Central memory CD4-positive, alpha-beta T cell (primary cell): ENCODE measurements at places on chromosomes 2 and 18.

DNA sequence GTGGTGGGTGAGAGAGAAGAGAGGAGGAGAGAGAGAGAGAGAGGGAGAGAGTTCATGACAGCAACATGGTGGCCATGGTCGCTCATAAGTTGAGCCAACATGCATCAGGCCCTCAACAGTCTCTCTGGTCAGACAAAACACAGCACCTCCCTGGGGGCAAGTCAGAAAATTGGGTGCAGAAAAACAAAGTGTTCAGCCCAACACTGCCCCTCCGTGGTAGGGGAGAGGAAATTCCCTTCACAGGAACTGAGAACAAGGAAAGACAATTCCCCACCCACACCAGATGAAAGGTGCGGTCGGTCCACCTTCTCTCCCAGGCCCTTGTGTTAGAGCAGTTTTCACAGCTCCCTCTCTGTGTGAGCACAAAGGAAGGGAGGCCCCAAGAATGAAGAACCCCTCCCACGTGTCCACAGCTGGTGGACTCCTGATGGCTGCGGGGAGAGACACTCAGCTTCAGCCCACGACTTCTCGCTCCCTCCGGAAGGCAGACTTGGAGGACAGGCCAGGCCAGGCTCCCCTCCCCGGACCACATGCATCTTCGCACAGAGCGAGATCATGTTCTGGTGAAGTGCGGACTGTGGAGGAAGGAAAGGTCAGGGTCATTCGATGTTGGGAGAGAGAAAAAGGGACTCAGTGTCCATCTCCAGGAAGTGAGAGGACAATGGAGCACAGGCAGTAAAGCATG is 181.7 kb downstream of the ANAPC1 start:
- DNase-seq, result peak; percentile 21

DNA sequence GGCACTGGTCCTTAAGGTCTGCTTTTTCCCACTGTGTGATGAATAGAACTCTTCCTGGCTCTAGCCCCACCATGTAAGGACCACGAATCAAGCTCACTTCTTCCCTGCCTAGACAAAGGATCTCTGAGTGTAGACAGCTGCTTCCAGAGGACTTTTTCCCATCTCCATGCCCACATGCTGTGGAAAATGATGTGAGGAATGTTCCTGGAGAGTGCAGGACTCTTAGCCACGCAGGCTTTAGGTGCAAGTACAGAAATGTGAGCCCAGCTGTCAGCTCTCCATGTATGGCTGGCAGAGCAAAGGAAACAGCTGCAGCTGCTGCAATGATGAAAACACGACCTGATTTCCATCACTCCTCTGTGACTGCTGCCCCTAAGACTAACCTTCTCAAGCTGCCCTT is 35.5 kb downstream of the NXPH2 start:
- no peak for DNase-seq

DNA sequence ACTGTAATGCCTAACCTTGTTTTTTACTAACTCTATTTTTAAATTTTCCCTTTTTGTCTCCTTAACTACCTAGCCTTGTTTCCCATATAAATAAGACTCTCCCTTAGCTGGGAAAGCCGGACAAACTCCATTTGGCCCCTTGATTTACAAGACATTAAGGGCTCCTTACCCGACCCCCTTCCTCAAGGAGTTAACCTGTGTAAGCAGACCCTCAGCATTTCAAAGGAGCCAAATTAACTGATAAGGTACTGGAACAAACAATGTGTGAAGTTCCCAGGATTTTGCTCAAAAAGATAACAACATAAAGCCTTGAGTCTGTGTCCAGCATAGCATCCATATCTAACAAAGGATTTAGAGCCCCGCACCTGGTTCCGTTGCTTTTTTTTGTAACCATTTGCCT is 59.6 kb upstream of the C2orf15 start:
- no peak for DNase-seq

DNA sequence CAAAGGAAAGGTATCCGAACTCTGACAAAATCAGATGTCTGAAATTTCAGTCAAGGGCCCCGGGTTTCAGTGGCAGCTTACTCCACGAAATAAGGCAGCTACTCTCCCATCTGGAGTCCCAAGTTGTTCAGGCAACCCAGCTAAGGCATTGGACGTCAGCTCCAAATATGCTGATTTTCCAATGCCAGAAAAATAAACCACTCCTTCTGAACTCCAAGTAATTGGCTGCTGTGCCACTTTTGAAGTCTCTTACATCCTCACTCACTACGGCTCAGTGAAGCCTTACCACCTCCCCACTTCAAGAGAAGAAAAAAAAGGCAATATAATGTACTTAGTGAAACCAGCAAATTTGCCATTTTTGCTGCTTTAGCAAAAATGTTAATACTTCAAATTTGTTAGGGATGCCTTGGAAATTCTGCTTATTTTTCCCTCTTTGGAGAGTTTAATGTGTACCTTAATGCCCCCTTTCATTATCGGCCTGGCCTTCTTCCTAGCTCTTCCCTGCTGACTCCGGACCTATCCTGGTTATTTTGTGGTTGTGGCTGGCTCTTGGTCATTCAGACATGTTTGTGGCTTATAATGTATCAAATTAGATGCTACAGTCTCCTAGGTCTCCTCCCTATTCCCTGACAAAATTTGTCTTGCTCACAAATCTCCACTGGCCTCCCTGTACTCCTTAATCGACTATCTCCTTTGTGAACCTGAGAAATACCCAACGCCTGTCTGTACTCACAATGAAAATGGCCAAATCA is 589.2 kb upstream of the ZEB2 start:
- DNase-seq, result no peak

DNA sequence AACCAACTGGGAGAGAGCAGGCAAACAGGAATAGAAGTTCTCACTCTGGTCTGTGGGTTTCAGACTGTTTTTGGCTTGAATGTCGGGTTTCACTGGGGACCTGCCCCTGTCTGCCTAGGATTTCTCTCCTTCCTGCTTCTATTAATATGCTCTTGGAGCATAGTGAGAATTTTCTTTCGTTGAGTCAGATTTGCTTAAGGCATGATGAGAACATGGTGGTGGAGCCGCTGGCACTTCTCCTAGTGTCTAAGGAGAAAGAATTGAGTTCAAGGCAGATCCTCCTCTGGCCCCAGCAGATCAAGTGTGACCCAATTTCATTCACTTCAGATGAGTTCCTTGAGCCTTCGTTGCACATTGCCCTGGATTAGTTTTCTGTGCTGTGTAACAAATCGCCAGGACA is 103.9 kb upstream of the HS6ST1 start:
- no peak for DNase-seq

- DNase-seq, result no peak
Observed at GRCh38 chr18:29172756-29173067, 995.8 kb upstream of the CDH2 start.
